ENCODE measurements at places on chromosomes 3 and 15.

- DNase-seq: no peak
Measured at GRCh38 chr3:33914731-33915379, 116.4 kb downstream of the PDCD6IP start.

DNA sequence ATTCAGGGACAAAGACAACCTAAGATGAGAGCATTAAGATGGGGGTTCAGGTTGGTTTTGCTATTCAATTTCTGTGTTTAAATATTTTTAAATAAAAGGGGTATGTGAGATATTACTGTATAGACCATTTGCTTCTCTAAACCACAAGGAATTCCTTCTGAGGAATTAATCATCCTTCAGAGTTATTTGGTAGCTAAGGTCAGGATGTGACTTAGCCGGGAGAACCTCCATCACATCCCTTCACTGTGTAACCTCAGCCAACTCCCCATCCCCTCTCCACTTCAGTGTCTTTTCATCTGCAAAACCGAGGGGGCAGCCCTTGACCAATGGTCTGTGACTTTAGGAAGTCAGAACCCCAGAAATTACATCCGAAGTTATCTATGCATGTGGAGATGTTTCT is 48.7 kb upstream of the SKOR1 start:
- no peak for DNase-seq

DNA sequence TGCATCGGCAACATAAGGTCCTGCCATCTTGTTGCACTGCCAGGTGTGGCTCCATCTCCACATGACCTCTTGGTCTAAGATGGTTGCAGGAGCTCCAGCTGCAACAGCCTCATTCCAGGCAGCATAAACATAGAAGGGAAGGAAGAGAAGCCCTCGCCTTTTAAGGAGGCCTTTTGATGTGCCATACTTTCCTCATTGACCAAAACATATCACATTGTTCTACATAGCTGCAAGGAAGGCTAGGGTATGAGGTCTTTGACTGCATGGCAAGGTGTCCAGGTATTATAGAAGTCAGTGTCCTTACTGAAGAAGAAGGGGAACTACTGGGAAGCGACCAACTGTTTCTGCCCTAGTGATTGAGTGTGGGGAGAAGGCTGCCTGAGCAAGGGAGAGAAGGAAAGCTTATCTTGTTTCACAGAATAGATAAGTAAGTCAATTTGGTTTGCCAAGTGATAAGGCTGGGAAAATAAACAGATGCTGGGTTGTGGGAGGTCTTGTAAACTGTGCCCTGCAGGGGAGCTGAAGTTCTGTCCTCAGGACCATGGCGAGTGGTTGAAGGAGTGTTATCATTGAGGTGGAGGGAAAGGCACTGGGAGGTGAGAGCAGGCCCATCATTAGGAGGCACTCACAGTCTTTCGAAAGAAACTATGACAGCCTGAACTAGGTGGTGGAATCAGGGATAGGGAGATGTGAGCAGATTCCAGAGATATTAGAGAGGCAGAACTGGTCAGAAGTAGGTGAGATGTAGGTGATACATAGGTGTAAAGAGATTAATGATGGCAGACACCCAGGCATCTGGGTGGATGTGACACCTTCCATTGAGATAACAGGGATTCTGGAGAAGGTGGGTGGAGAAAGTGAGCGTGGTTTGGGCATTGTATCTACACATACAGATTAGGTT is 93.8 kb upstream of the IGF1R start:
- no peak for DNase-seq

DNA sequence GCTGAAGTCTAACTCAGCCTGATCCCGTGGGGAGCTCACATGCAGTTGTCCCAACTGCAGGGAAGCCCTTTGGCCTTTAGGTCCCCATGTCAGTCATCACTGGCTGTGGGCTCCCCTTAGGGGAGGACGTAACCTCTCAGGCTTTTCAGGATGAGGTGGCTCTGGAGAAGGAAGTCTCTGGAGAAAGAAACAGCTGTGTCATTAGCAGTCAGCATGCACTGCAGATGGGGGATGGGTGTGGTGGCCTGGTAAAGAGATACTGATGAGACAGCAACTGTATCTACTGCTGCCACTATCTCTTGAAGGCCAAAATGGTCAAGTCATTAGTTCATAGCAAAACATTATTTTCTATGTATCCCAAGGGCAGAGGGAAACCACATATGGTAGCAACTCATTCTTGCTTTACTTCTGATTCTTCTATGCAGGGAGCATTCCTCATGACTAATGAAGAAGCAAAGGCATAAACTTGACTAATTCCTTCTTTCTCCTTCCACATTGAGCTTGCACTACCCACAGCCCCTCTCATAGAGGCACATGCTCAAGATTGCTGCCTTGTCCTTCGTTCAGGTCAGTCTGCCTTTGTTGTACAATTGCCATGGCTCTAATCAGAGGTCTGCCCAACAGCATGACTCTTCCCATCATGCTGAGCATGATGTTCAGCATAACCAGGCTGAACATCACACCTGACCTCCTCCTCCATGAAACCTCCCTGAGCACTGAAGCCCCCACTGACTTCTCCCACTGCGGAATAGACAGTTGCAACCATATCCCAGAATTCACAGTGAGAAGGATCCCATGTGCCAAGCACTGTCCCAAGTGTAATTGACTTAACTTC is 47.8 kb upstream of the TMEM158 start:
- DNase-seq: no peak

DNA sequence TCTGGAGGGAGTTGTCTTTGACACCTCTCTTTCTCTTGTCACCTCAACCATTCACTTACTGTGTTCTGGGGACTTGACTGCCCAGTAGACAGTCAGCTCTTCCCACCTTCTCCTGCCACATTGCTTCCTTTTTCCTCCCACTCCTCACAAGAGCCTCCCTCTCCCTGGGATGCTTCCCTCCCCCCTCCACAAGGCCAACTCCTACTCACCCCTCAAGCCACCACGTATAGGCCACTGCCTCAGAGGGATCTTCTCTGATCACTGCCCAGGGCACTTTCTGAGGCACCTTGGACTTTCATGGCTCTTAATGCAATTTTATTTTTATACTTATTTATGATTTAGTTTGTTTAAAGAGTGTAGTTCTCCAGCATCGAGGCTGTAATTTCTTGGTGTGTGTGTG is 23.2 kb downstream of the THSD4 start:
- DNase-seq: no peak

- DNase-seq: no peak
Measured at GRCh38 chr15:42012928-42013482, 7.8 kb downstream of the PLA2G4E start.

DNA sequence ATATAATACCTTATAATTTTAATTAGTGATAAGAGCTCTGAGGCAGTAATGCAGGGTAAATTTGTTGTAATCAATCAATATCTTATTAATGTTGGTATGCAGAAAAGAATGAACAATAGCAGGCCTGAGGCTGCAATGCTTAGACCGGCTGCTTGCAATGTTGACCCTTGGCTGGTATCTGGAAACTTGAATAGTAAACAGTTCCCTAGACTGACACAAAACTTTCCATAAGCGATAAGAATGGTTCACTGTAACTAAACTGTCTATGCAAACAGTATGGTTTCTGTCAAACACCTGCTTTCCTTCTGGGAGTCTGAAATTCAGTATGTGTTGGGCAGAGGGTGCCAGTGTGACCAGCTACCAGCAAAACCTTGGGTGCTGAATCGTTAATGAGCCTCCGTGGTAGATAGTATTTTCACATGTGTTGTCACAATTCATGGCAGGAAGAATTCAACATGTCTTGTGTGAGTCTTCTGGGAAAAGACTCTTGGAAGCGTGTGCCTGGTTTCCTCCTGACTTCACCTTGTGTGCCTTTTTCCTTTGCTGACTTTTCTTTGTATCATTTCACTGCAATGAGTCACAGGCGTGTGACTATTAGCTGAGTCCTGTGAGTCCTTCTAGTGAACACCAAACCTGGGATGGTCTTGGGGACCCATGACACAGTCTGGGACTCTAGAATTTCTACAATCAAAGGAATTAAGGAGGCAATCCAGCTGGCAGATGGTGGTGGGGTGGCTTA is 30.7 kb upstream of the CLRN1 start:
- DNase-seq: no peak

DNA sequence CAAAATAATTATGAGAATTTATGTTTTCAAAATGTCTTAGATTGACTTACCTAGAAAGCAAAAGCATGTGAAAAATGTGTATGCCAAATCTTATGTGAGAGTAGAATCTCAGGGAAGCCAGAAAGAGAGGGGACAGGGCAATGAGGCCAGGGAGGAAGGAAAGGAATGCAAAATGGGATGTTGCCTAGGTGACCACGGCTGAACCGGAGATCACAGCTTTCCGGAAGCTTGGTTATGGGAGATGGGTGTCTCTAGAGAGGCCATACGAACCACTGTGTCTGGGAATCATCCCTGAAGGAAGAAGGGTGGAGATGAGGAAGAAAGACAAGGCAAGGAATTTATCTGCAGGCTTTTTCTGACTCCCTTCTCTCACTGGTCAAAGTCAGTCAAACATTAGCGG is 76.0 kb downstream of the SUCLG2 start:
- no peak for DNase-seq

GRCh38 chr15:42619656-42620371 is 44.4 kb downstream of the STARD9 start:
- DNase-seq: no peak

- no peak for DNase-seq
Measured at GRCh38 chr15:84988909-84989644, 7.4 kb downstream of the PDE8A start.

DNA sequence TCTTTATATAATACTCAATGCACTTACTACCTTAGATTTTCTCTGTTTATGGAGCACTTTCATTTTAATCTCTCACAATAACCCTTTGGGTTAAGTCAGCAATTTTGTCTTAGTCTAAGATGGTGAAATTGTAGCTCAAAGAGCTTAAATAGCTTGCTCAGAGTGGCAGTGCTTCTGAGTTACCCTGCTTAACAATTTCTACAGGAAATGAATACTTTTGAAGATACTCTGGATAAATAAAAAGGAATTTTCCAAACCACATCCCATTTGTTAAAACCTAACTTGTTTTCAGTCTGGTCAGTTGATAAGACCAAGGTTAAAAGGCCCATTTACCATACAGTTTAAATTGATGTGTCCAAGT is 37.2 kb downstream of the HMG20A start:
- no peak for DNase-seq
